Right ventricle myocardium inferior (tissue), 1 donor: ENCODE measurements at places on chromosomes 12 and 14. TPM values are rescaled to one million over a fixed set of nuclear protein-coding genes. Genes with fewer than 3 reads are reported as not detected.

GRCh38 chr14:74882103-74882920, 596 bp downstream of the DLST start:
- DNase-seq = peak; percentile 71

- DNase-seq = no peak
These were observed 130.8 kb upstream of the PLEKHG7 start for GRCh38 chr12:92571844-92572543.

Gene PTPN21
- 30.8 TPM for total RNA-seq

Gene AMN
- total RNA-seq = 0.14 TPM
